ENCODE measurements at places on chromosomes 16 and 17.

DNA sequence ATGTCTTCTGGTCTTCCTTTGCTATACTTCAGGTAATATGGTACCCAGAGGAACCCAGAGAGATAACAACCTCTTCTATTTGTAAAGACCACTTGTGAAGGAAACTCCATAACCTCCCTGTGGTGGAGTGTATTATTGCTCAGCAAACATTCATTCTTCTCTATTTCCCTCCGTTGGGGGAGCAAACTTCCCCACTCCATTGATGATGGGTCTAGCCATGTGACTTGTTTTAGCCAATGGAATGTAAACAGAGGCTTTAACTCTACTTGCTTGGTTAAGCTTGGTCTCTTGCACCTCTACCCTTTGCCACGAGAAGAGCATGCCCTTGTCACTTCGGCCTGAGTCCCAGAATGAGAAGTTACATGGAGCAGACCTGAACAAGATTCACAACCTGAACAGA lies 30.0 kb upstream of the SKAP1 start:
- no peak for DNase-seq

- no peak for DNase-seq
These were observed 410.7 kb downstream of the TMEM114 start for GRCh38 chr16:8179615-8180014.

DNA sequence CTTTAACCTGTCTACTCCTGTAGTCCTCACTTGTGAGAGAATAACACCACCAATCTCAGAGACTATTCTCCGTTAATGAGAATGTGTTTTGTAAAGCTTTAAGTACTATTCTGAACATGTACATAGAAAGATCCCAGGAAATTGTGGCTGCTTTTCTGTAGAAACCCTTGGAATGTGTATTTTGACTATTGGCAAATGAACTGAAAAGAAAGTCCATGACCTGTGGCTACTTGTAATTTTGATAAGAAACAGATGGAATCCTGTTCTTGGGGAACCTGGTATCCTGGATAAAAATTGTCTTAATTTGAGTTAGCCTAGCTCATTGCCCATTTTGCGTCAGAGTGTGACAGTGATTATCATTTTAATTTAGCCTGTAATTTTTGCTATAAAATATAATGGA lies 9.1 kb downstream of the CTCF start:
- no peak for DNase-seq

GRCh38 chr16:79856581-79856980 lies 256.0 kb upstream of the MAF start:
- no peak for DNase-seq

GRCh38 chr16:67187175-67187890 lies 2.6 kb downstream of the EXOC3L1 start:
- DNase-seq: no peak

Data from amygdala (tissue), 56 donors.